Panc1 (cell line): ENCODE measurements at places on chromosomes 2 and 18.

DNA sequence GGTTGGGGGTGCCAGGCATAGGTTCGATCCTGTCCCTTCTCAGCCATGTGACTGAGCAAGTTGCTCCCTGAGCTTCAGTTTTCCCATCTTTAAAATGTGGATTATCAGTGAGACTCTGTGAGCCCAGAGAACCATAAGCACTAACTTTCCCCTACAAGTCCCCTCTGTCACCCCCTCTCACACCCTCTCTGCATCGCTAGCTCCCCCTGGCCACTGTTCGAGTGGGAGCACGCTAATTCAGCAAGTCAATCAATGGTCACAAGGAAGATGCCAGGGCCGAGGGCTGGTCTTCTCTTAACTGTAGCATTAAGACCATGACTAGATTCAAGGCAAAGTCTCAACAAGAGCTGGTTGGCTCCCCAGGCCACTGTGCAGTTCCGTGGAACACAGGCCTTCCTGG is 66.2 kb downstream of the BCL2L11 start:
- DNase-seq, result no peak

- no peak for DNase-seq
Observed at GRCh38 chr2:119049968-119050704, 108.1 kb downstream of the MARCO start.

- peak; percentile 22 for DNase-seq
Observed at GRCh38 chr2:62505109-62505749, 766 bp downstream of the TMEM17 start.

- no peak for DNase-seq
Observed at GRCh38 chr2:231589656-231590055, 3.0 kb upstream of the TEX44 start.

DNA sequence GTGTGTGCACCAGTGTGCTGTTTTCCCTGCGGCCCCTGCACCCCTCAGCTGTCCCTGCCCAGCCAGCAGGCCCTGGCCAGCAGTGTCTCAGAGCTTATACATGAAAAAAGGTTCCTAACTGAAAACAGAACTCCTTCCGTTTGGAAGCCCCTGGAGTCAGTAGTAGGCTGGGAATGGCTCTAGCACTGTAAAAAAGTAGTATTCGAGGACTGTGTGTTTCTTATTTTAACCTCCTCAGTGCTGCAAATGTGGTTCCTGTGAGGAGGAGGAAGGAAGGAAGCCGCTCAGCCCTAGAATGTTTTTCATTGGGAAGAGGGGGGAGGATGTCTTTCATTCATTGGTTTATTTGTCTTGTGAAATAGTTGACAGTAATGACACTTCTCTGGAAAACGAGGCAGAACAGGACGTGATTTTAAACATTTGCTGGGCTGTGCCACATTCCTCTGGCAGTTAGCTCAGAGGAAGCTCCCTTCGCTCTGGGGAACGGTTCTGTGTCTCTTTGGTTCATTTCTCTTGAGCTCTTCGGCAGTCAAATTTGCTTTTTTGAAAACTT is 103.5 kb downstream of the SPTBN1 start:
- DNase-seq, result no peak

DNA sequence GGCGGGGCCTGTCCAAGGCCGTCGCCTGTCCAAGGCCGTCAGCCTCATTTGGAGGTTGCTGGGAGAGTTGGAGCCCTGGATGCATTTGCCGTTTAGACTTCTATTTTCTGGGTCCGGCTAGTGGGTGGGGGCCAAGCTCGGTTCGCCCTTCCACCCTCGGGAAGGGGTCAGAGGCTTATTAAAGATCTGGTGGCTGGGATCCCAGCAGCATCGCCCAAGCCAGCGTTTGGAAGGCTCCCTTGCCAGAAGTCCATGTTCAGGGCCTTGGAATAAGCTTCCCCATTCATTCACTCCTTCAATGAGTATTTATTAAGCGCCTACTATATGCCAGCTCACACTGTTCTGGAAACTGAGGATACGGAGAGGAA is 516 bp upstream of the DOCK10 start:
- no peak for DNase-seq

GRCh38 chr2:204437815-204438756 is 107.2 kb upstream of the PARD3B start:
- no peak for DNase-seq
